ENCODE measurements at places on chromosomes 11 and 22.

- no peak for DNase-seq
These were observed 36.9 kb upstream of the KRTAP5-7 start for GRCh38 chr11:71490044-71490730.

GRCh38 chr11:91295591-91295990 is 929.0 kb upstream of the FAT3 start:
- DNase-seq = no peak

- DNase-seq = no peak
These were observed 51.1 kb upstream of the CFAP300 start for GRCh38 chr11:101996111-101996510.

GRCh38 chr11:101470881-101471520 is 112.8 kb downstream of the TRPC6 start:
- no peak for DNase-seq

GRCh38 chr11:40328890-40329614 is 1130.4 kb downstream of the LRRC4C start:
- DNase-seq = no peak

GRCh38 chr11:5011254-5011653 is 16.6 kb downstream of the OR51L1 start:
- DNase-seq = no peak

GRCh38 chr11:73271936-73272679 is at the start of gene P2RY6:
P2RY6 (plus strand) TSS chr11:73272338; CDS start chr11:73296519, 24,181 bp downstream.
- DNase-seq = peak; percentile 74

GRCh38 chr11:63986932-63987513 is 785 bp downstream of the OTUB1 start:
- DNase-seq = no peak

- no peak for DNase-seq
These were observed 902.2 kb downstream of the BRD1 start for GRCh38 chr22:48925450-48925849.

- DNase-seq = no peak
These were observed 5.4 kb upstream of the HMOX1 start for GRCh38 chr22:35375526-35375925.

- DNase-seq = no peak
These were observed 33.3 kb downstream of the P4HA3 start for GRCh38 chr11:74278103-74278502.

DNA sequence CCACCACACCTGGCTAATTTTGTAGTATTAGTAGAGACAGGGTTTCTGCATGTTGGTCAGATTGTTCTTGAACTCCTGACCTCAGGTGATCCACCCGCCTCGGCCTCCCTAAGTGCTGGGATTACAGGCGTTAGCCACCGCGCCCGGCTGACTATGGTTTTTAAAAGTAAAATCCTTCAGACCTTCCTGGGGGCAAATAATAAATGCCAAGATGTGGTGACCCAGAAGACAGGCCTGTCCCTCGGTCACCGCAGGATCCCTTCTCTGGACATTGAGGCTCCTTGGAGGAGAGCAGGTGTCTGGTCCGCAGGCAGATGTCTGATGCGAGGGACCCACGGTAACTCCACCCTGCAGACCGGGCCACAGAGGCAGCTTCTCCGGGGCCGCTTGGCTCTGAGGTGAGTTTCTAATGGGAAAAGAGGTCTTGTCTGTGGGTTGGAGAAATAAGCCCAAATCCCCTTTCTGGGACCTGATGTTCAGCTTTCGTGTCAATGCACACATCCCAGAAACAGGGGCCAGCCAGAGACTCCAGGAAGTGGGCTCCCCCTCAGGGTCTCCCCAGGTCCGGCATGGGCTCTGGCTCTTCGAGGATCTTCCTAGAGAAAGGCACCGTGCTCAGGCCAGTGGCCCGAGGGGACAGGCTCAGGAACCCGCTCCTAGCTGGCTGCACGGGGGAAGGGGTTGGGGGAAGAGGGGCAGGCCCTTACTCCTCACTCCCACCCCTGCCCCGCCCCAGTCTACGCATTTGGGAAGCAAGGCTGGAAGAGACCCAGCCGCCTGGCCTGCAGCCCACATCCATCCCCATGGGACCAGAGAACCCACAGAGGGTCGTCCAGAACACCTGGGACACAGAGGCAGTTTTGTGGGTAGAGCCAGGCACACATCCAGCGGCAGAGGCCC is 100.6 kb downstream of the WNT7B start:
- peak; percentile 46 for DNase-seq

GRCh38 chr11:129267716-129268115 is 75.6 kb upstream of the ARHGAP32 start:
- DNase-seq = no peak

GRCh38 chr22:29988719-29989118 is 91.5 kb upstream of the HORMAD2 start:
- no peak for DNase-seq

DNA sequence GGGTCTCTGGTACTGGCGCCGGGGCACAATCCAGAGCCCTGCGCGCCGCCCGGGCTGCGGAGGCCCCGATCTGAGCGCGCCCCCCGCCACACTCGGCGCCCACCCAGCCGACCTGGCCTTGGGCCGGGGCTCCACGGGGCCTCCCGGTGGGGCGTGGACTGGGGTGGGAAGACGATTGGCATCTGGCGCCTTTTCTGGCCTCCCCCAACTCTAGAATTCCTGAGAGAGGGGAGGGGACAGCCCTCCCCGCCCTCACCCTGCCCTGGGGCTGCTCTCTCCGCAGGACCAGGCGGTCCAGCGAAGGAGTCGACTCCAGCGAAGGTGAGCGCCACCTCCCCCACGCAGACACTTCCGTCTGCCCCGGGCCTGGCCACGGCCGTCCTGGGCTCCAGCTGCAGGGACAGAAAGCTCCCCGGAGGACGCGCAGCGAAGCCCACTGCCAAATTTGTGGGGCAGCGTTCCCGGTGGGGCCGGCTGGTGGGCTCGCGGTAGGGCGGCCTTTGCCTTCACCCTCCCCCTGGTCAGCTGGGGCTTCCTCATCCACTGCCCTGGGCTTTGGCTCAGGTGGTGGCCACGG is 593 bp downstream of the SSH3 start:
- peak; percentile 86 for DNase-seq

All from upper lobe of left lung (tissue), 6 donors.